ENCODE measurements at places on chromosomes 2 and 18.
A peak's percentile ranks its signal among the peaks of the same experiment; 100 is the strongest.

GRCh38 chr18:62717925-62718800, 2.8 kb downstream of the PHLPP1 start:
- no peak for DNase-seq

DNA sequence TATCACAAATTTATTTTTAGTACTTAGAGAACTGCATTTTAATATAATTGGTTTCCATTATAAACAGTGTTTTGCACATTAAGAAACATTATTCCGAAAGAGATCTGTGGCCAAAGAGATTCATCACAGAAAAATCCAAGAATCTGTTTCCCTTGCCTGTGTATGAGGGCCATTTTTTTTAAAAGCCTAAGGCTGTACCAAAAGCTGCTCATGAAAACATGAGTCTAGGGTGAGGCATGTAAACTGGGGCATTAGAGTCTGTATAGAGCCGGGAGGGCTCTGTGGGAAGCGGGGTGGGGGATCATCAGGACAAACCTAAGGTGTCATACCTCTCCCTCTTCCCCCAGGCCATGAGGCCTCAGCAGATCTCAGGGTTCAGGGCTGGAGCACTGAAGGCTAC, 223.8 kb downstream of the FBXO15 start:
- no peak for DNase-seq

DNA sequence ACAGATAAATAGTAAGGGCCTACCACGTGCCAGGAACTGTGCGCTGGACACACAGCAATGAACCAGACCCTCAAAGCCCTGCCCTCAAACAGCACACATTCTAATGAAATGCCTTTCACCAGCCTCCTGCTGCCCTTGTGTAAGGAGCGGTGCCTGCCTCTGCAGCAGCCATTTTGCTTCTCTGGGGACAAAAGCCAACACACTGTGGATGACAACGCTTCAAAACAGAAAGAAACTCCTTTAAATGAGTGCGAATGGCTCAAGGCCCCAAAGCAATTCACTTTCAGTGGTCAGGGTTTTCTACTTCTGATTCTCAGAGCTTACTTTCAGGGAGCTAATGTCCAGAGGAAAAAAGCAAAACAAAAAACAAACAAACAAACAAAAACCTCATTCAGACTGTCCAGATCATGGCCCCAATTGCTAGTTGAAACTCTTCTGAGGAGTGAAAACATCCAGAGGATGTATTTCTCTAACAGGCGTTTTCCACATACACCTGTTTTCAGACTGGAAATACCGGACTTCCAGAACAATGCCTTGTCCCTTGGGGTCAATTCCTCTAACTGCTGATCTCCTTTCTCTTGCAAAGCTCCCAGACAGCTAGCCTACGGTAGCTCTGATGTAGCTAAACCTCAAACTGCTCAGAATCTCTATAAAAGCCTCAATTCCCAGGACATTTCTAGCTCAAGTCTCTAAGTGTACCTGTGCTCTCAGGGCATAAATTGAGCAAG, 323.3 kb upstream of the ZNF521 start:
- no peak for DNase-seq

DNA sequence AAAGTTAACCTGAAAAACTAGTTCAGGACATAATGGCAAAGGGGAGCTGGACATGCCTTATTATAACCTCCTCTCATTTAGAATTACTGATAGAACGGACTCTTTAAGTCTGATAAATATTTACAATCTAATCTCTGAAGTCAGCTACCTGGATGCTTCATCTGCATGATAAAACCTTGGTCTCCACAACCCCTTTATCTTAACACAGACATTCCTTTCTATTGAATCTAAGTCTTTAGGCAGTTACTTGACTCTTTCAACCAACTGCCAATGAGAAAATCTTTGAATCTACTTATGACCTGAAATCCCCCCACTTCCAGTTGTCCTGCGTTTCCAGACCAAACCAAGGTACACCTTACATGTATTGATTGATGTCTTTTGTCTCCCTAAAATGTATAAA, 191.2 kb upstream of the LRRTM4 start:
- DNase-seq = no peak

- no peak for DNase-seq
Measured at GRCh38 chr2:60073201-60073600, 480.3 kb downstream of the BCL11A start.

- DNase-seq = peak; percentile 38
Measured at GRCh38 chr2:219497495-219498279, 1.0 kb upstream of the GMPPA start.
